HCT116 (cell line): ENCODE measurements at places on chromosomes 2 and 18. TPM values are rescaled to one million over a fixed set of nuclear protein-coding genes. Genes with fewer than 3 reads are reported as not detected.

ASAP2 gene
- 16.5 TPM for total RNA-seq

SLC14A1 gene
- not detected for total RNA-seq

BOLL gene
- not detected for total RNA-seq

C2orf74 gene
- not detected for total RNA-seq

CYP27A1 gene
- 1.6 TPM for total RNA-seq

DAW1 gene
- total RNA-seq = 0.20 TPM

MYOM1 gene
- 0.52 TPM for total RNA-seq

CDCA7 gene
- total RNA-seq = 57.9 TPM

AGFG1 gene
- total RNA-seq = 72.5 TPM

KIF3C gene
- total RNA-seq = 5.4 TPM

PROM2 gene
- total RNA-seq = 11.9 TPM

HOXD12 gene
- total RNA-seq = 0.27 TPM

FAM110C gene
- total RNA-seq = 20.3 TPM

TGFA gene
- total RNA-seq = 50.1 TPM

FOXI3 gene
- not detected for total RNA-seq

MC2R gene
- not detected for total RNA-seq

L3MBTL4 gene
- not detected for total RNA-seq

ANKRD62 gene
- total RNA-seq = 0.34 TPM

METTL4 gene
- 15.5 TPM for total RNA-seq

SPEG gene
- 56.6 TPM for total RNA-seq

LCT gene
- 0.12 TPM for total RNA-seq

COL4A4 gene
- 5.9 TPM for total RNA-seq

INHA gene
- total RNA-seq = not detected

CNGA3 gene
- not detected for total RNA-seq

IL1F10 gene
- not detected for total RNA-seq

SGPP2 gene
- total RNA-seq = 1.6 TPM

PCARE gene
- total RNA-seq = not detected

PJVK gene
- 2.6 TPM for total RNA-seq

EPG5 gene
- 12.9 TPM for total RNA-seq

OXER1 gene
- total RNA-seq = not detected

APOB gene
- 1.6 TPM for total RNA-seq

SOX11 gene
- 0.02 TPM for total RNA-seq

SF3B1 gene
- total RNA-seq = 282 TPM

STPG4 gene
- total RNA-seq = 10.6 TPM

MAP3K19 gene
- not detected for total RNA-seq

POTEC gene
- not detected for total RNA-seq

QPCT gene
- not detected for total RNA-seq
